Non-pigmented ciliary epithelial cell (primary cell): ENCODE measurements at places on chromosomes 2 and 18.

DNA sequence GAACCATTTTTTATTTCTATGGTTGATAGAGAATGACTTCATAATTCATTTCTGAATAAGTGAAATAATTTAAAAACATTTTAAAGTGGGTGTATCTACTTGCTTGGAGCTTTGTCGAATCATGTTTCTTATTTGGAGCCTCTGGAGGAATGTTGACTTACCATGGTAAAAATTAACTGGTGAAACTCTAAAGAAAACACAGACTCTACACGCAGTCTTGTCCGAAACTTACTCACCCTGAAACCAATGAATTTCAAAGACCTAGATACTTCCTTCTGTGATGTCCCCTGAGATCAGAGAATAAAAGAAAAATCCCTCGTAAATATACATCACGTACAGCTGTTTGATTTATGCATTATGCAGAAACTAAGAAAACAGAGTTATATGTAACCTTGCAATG, 665.2 kb upstream of the NRXN1 start:
- no peak for DNase-seq

DNA sequence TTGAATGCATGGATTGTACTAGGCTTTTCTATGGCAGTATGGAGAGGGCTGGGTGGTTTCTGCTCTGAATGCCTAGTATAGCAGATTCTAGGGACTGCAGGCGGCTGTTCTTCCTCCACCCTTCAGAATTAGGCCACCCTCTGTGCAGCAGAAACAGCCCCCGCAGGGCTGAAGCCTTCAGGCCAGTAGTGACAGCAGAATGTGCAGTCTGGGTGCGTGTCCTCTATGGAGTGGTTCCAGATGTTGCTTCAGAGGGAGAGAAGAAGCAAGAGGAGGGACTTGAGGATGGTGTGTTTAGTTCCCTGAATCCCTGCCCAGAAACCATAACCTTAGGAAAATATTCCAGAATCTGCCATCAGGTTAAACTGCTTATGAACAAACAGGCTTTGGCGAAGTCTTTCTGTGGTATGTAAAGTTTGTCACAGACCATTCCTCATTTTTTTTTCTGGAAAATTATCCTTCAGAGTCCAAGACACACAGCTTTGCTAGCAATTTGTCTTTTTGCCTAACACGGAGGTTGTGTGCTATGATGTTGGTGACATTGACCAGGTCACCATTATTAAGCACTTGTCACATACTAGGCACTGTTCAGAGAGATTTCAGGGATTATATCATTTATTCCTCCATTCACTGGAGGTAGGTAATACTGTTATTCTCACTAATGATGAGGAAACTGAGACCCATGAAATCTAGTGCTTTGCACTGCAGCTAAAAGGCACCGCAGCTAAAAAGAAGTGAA, 21.1 kb downstream of the CASP10 start:
- DNase-seq = no peak

DNA sequence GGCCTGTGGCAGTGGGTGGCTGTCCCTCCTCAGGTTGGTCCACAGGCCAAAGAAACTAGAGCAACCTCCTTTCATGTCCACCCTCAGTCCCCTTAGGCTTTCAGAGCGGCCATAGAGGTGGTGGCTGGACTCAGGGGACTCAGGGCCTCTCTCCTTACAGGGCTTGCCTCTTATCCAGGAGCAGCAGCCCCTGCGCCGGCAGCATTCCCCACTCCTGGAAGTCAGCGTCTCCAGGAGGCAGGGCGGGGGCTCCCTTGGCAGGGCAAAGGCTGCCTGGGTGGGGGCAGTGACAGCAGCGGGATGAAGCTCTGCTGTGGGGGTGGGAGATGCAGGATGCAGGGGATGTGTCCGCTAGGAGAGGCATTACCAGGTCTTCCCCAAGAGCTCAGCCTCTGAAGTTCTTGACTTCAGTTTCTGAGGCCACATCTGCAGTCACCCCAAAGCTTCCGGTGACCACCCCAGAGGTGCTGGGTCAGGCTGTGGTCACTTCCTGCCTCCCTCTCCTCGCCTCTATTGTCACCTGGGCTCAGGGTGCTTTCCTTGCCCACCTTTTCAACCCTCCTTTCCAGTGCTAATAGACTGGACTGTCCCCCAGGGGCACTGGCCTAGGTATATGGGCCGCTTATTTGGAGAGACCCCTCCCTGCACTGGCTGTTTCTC, 8.6 kb upstream of the GPR55 start:
- DNase-seq = no peak

DNA sequence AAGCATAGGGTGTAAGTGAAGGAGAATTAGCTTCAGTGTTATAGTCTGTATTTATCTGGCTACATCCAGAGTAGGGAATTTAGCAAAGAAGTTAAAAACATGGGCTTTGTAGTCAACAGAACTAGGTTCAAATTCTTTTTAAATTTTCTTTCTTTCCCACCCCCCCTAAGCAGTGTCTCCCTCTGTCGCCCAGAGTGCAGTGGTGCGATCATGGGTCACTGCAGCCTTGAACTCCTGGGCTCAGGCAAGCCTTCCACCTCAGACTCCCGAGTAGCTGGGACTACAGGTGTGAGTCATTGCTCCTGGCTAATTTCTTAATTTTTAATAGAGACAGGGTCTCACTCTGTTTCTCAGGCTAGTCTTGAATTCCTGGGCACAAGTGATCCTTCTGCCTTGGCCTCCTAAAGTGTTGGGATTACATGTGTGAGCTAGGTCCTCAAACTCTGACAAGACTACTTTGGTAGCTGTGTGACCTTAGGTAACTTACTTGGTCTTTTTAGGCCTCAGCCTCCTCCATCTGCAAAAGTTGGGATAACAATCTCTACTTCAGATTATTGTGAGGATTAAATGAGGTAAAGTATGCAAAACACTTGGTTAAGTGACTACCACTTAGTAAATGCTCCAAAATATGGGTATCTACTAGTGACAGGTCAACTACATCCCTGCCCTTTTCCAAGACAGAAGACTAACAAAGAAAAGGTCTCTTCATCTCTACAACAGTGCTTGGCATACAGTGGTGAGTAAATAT, 17.8 kb downstream of the DOK1 start:
- no peak for DNase-seq

DNA sequence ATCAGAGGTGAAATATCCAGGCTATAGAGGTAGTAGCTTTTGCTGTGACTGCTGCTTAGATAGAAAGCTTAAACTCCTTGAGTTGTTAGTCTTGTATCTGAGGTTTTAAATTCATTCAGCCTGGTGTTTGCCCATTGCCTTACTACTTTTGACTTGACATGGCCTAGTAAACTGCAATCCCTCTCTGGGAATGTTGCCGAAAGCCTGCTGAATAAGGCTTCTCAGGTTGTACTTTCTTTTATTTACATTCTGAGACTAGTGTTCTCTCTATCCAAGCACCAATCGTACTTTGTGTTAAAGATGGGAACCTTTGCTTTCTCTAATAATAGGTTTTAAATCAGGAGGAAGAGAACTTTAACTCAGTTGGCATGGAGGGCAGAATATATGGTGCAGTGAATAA, 357.6 kb upstream of the CWC22 start:
- no peak for DNase-seq
